ENCODE measurements at places on chromosomes 12 and 14. TPM values are rescaled to one million over a fixed set of nuclear protein-coding genes. Genes with fewer than 3 reads are reported as not detected.

DNA sequence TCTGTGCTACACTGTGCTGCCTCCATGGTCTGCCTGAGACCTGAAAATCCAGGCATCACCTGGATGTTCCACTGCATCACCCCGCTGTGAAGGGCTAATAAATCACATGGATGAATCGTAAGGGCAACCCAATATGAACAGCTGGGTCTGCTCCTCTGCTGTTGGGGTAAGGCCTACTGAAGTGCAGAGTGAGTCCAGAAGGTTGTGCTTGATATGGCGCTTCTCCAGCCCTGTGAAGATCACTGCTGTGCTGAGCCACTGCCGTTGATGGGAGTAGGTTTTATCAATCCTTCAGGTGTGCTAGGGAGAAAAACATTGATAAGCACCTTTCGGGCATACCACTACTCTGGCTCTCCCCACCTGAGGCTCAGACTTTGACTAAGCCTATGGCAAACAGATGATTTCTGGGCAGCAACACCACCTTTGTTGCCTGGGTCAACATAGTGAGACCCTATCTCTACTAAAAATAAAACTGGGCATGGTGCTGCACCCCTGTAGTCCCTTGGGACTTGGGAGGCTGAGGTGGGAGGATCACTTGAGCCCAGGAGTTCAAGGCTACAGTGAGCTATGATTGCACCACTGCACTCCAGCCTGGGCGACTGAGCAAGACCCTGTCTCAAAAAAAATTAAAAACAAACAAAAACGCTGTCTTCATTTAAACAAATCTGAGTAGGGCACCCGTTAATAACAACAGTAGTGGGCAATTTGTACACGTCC is 1.7 kb downstream of the ACVRL1 start:
- ATAC-seq, result no peak

BEST3 gene
- total RNA-seq, result not detected

DNA sequence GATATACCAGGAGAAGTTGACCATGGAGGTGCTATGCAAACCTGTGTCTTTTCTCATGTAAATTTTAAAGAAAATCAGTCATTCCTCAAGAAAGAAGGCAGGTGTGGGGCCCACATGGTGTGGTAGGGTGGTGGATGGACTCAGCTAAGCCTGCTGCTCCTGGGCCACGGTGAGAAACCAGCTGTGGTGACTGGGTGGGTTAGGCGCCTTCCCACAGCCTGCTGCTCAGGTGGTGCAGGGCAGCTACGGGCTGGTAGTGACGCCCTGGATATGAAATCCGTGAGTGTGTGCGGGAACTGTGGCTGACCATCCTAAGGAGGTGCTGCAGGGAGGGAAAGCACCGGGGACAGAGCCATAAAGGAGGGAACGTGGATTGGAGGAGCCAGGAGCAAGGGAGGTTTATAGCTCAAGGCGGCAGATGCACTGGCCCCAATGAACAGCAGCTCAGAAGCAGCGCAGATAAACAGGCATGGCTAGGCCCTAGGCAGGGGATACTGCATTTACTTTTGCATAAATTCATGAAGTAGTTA is 408.8 kb downstream of the FUT8 start:
- ATAC-seq, result no peak

DNA sequence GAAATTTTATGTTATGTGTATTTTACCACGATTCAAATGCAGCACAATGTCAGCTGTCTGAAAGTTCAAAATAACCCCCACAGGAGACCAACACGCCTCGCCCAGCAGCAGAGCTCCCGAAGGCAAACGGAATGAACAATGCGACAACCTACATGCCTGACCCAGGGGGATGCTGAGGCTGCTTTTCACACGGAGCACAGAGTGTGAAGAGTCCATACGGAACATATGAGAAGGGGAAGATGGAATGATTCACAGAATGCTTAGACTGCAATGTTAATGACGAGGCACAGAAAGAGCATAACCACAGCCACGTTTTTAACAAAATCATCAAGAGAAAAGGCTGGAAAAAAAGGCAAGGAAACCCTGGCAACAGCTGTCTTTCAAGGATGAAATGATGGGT is 22.6 kb downstream of the ZFYVE21 start:
- no peak for ATAC-seq

GRCh38 chr12:27148791-27149190 is 66.4 kb upstream of the C12orf71 start:
- ATAC-seq, result no peak

CLEC12A gene
- 0.39 TPM for total RNA-seq

IAPP gene
- total RNA-seq, result not detected

- no peak for ATAC-seq
These were observed 13.4 kb downstream of the LPCAT3 start for GRCh38 chr12:7004840-7005239.
